Mesenteric fat pad (tissue), 1 donor: ENCODE measurements at places on chromosomes 7 and 10. TPM values are rescaled to one million over a fixed set of nuclear protein-coding genes. Genes with fewer than 3 reads are reported as not detected.

GRCh38 chr7:154953006-154953684 is 49.8 kb downstream of the PAXIP1 start:
- DNase-seq: no peak

Gene TMEM236
- 3.0 TPM for total RNA-seq

GRCh38 chr7:150912427-150912826 is 60.1 kb downstream of the AOC1 start:
- no peak for DNase-seq

DNA sequence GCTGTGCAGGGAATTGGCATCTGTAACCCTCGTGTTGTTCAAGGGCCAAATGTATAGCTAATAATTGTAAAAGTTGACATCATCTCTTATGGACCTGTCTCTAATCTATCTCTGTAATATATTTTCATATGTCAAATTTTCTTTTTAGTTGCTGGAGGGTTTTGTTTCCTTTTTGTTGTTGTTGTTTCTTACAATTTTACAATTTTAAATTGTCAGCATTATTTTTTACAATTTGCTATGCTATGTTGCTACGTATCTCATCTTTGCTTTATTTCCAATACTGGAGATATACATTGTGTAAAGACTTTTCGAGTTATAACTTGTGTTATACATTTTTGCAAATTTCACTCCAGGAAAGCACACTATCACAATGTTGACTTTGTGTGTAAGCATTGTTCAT is 290.2 kb upstream of the SP4 start:
- DNase-seq: no peak

DNA sequence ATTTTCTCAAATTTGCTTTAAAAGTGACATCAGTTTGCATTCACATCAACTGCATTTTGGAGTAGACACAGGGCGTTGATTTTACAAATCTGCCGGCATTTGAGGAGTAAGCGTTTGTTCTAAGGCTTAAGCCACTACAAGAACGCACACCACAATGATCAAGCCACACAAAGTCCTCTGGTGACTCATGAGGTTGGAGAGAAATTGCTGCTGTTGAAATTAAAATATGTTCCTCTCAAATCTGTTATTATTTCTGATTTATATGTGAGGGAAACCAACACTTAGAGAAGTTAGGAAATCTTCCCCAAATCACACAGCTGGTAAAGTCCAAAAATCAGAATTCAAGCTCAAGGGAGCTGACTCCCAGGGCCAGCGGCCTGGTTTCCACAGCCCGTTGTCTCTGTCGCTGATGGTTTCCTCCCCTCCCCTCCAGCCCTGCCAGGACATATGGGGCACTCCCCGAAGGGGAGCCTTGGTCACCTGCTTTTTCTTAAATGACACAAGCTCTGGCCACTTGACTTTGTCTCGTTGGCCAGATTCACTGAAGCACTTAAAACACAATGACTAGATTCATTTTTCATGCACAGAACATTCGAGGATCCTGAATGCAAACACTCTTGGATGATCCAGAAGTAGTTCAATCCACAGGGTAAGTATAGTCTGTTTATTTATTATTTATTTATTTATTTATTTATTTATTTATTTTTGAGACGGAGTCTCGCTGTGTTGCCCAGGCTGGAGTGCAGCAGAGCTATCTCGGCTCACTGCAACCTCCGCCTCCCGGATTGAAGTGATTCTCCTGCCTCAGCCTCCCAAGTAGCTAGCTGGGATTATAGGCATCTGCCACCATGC is 29.2 kb upstream of the KLF6 start:
- DNase-seq: no peak

DNA sequence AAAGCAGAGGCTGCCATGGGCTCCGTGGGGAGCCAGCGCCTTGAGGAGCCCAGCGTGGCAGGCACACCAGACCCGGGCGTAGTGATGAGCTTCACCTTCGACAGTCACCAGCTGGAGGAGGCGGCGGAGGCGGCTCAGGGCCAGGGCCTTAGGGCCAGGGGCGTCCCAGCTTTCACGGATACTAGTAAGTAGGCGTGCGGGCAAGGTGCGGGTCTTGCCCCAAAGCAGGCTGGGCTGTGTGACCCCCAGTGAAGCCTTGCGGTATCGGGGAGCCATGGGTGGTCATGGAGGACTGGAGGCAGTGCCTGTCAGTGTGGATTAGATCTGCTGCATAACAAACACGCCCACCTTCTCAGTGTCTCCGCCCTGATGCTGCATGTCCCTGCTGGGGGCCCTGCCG is 5.1 kb downstream of the SLC29A4 start:
- DNase-seq: no peak
